ENCODE measurements at places on chromosomes 5 and 9.

- DNase-seq: peak; percentile 88
These were observed 44.6 kb downstream of the STC2 start for GRCh38 chr5:173283318-173284288.

- DNase-seq: no peak
These were observed 487.2 kb upstream of the KLF4 start for GRCh38 chr9:107976767-107977166.

- no peak for DNase-seq
These were observed 15.2 kb upstream of the IRX4 start for GRCh38 chr5:1897816-1898450.

- DNase-seq: peak; percentile 70
These were observed 15.8 kb upstream of the GLIS3 start for GRCh38 chr9:4315582-4316215.

DNA sequence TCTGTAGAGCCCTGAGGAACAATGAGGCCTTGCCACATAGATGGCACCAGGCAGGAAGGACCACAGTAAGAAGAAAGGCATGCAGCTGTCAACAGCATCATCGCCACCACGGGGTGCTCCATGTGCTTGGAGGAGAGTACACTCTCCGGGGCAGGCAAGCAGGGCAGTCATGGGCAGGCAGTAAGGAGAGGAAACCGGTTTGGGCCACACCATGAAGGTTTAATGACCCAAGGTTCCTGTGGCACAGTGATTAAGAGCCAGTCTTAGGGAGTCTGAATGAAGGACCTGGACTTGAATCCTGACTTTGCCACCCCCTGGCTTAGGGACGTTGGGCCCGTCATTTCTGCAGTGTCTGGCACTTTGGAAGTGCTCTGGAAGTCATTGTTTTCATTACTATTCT lies 80.6 kb upstream of the ZBTB43 start:
- DNase-seq: no peak

GRCh38 chr5:44051591-44051990 lies 337.6 kb downstream of the FGF10 start:
- DNase-seq: no peak

DNA sequence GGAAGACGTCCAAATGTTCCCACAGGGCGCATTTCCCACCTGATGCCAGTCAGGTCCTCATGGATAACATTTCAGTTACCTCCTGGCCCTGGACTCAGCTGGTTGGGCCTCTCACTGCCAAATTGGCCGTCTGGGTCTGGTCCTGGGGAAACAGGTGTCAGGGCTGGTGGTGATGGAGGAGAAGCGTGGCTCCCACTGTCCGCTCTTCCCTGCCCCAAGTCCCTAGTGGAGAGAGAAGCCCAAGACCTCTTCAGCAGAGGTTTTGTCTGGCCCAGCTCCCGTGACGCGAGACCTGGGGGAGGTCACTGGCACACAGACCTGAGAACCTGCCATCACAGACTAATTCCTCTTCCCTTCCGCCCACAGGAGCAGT lies 27.8 kb upstream of the PRDM12 start:
- no peak for DNase-seq

DNA sequence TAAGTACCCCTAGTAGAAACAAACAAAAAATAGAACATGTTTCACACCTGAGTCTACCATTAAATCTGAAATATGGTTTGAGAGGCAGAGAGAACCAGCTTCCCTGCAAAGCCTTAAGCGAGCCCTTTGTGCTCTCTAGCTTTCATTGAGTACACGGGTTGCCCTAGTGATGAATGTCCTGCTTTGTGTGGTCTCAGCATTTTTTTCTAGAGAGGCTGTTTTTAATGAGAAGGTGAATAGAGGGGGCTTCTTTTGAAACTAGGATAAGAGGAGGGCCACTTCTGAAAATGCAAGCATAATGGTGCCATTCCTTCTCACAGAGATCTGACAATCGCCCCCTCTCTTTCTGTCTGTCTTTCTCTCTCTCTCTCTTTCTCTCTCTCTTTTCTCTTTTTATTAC lies 131.3 kb downstream of the MACIR start:
- DNase-seq: no peak

GRCh38 chr9:93112116-93112863 lies 16.3 kb downstream of the CARD19 start:
- no peak for DNase-seq

Data from NCI-H345 (cell line).